SJCRH30 (cell line): ENCODE measurements at places on chromosomes 16 and 17.

GRCh38 chr17:76530095-76530723 lies 7.3 kb downstream of the CYGB start:
- no peaks in the 10 kb centered on the region for H3K36me3 ChIP-seq
- H3K4me3 ChIP-seq = peak overlapping the region; percentile 33
- peak overlapping the region; percentile 44 for H3K27ac ChIP-seq
- H3K27me3 ChIP-seq = no peaks in the 10 kb centered on the region
- peaks cover 32% of the 10 kb centered on the region for H3K4me1 ChIP-seq

- no peak overlapping the region for H3K4me3 ChIP-seq
- H3K36me3 ChIP-seq = no peaks in the 10 kb centered on the region
- no peaks in the 10 kb centered on the region for H3K4me1 ChIP-seq
- no peak for DNase-seq
Measured at GRCh38 chr17:10325031-10325695, 47.6 kb downstream of the MYH13 start.

DNA sequence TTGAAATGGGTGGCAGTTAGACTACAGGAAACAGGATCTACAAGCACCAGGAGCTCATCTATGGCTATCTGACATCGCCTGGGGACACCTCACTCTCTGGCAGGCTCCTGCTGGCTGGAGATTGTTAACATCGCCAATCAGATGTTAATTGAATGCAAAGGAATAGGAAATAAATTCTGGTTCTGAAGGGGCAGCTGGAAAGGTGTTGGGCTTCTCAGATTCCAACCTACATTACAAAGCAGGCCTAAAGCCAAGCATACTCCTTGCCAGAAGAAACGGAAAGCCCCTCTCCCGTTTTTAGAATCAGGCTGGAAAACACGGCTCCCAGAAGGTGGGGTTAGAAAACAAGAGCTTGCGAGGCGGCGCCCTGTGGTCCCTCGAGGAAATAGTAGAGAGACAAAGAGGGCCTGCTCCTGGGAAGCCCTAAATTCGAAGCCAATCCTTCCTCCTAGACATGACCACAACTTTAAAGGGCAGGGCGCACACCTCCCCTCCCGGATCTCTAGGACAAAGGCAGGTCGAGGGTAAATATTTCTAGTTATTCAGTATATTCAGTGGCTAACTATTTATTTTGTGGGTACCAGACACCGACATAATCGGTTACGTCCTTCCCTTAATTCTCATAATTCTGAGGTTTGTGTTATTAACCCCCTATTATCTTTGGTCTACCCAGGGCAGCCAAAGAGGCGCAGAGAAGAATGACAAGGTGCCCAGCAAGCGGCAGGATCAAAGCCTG lies 763 bp upstream of the TOM1L1 start:
- H3K36me3 ChIP-seq = no peaks in the 10 kb centered on the region
- peak overlapping the region; percentile 57 for H3K4me3 ChIP-seq
- DNase-seq = peak; percentile 22
- H3K4me1 ChIP-seq = peaks cover 2% of the 10 kb centered on the region; the same call in 1 of the 2 replicates
- H3K27ac ChIP-seq = peak overlapping the region; percentile 66

GRCh38 chr16:84599521-84600202 lies 18.2 kb downstream of the COTL1 start:
- peak overlapping the region; percentile 25 for H3K4me3 ChIP-seq
- no peaks in the 10 kb centered on the region for H3K36me3 ChIP-seq
- peaks cover 33% of the 10 kb centered on the region for H3K4me1 ChIP-seq
